Thoracic aorta (tissue), 2 donors: ENCODE measurements at places on chromosomes 4 and X. TPM values are rescaled to one million over a fixed set of nuclear protein-coding genes. Genes with fewer than 3 reads are reported as not detected.

VCX3A gene
- not detected for total RNA-seq

DNA sequence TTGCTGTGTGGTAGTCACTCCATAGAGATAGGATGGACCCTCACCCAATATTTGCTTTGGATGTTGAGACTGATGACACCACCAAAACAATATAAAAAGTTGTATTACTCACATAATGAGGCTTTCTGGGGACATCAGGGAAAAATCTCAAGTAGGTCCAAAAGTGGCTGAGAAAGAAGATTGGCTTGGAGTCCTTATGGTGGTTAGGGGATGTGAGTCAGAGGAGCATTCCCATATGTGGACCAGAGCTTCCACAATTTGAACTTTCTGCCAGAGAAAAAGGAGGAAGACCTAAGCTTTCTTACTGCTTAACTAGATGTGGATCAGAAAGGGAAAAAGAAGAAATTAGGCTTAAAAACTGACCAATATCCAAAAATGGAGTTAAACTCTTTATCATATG is 460.5 kb downstream of the SH3BGRL start:
- no peak overlapping the region for H3K27ac ChIP-seq
- no peaks in the 10 kb centered on the region for H3K4me1 ChIP-seq
- DNase-seq, result no peak
- H3K36me3 ChIP-seq, result no peaks in the 10 kb centered on the region

- H3K36me3 ChIP-seq, result no peaks in the 10 kb centered on the region
- DNase-seq, result no peak
- no peaks in the 10 kb centered on the region for H3K27me3 ChIP-seq
- no peak overlapping the region for H3K27ac ChIP-seq
These were observed 142.9 kb downstream of the SHOX start for GRCh38 chrX:773292-774025.

DNA sequence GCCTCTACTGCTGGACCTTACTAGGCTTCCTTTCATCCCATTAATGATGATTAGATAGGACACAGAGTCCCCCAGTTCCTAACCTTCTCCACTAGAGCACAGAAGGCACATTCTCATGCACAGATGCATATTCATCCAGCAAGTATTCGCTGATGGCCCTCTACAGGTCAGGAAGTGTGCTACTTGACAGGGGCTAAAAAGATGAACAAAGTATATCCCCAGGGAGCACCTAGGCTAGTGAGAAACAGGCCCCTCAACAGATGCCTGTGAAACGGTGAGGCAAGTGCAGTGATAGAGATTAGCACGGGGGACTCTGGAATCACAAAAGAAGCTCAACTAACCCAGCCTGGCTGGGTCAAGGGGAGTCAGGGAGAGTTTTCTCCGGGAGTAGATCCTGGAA is 95.8 kb downstream of the MGST2 start:
- H3K4me3 ChIP-seq, result no peak overlapping the region
- H3K27ac ChIP-seq, result no peak overlapping the region
- no peaks in the 10 kb centered on the region for H3K36me3 ChIP-seq
- no peaks in the 10 kb centered on the region for H3K27me3 ChIP-seq
- H3K4me1 ChIP-seq, result peaks cover 17% of the 10 kb centered on the region
- DNase-seq, result no peak

SNCA gene
- 1.5 TPM for total RNA-seq

WAS gene
- 9.1 TPM for total RNA-seq

GRCh38 chr4:108813261-108813660 is 50.4 kb upstream of the ETNPPL start:
- H3K4me3 ChIP-seq, result no peak overlapping the region
- DNase-seq, result no peak
- H3K36me3 ChIP-seq, result no peaks in the 10 kb centered on the region
- no peak overlapping the region for H3K27ac ChIP-seq
- H3K4me1 ChIP-seq, result no peaks in the 10 kb centered on the region

GRCh38 chrX:149312988-149313387 is 192.1 kb downstream of the IDS start:
- H3K4me3 ChIP-seq, result no peak overlapping the region
- no peaks in the 10 kb centered on the region for H3K27me3 ChIP-seq
- H3K4me1 ChIP-seq, result no peaks in the 10 kb centered on the region

RBM10 gene
- total RNA-seq, result 24.1 TPM

DNA sequence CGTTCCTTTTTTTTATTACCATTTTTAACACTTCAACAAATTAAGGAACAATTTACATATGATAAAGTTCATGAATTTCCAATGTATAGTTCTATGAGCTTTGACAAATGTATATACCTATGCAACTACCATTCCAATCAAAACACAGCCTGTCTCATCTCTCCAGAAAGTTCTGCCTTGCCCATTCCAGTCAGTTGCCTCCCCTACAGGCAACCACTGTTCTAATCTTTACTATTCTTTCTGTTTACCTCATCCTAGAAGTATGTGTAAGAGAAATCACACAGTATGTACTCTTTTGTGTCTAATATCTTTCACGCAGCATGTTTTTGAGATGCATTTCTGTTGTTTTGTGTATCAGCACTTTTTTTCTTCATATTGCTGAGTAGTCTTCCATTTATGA is 224.9 kb downstream of the KIT start:
- H3K4me3 ChIP-seq, result no peak overlapping the region
- no peaks in the 10 kb centered on the region for H3K4me1 ChIP-seq
- H3K27me3 ChIP-seq, result no peaks in the 10 kb centered on the region

MAGEA1 gene
- total RNA-seq, result not detected

- H3K4me3 ChIP-seq, result no peak overlapping the region
- no peak overlapping the region for H3K27ac ChIP-seq
- peaks cover 3% of the 10 kb centered on the region for H3K4me1 ChIP-seq
These were observed 10.7 kb upstream of the FBXL5 start for GRCh38 chr4:15665753-15666365.

PPBP gene
- not detected for total RNA-seq

- peaks cover 48% of the 10 kb centered on the region for H3K4me1 ChIP-seq
- no peak overlapping the region for H3K4me3 ChIP-seq
- H3K36me3 ChIP-seq, result no peaks in the 10 kb centered on the region
- peak overlapping the region; percentile 72 for H3K27ac ChIP-seq
These were observed 14.8 kb upstream of the SPARCL1 start for GRCh38 chr4:87543835-87544461.

P2RY4 gene
- 3.9 TPM for total RNA-seq

DNA sequence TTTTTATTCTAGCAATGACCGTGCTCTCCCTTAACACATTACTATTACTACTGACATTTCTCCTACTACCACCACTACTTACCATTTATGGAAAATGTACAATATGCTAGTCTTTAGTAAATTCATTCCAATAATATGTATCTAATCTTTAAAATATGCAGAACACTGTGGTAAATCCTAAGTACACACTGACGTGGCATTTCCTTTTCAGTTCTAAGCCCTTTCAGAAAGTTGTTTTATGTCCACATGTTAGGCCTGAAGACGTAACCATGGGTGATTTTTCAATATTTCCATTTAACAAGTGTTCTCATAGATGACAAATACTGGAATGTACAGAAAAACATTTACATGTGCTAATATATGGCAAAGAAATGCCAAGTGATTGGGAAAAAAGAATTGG is 268.6 kb upstream of the SLIT2 start:
- no peaks in the 10 kb centered on the region for H3K4me1 ChIP-seq
- no peaks in the 10 kb centered on the region for H3K36me3 ChIP-seq
- H3K27ac ChIP-seq, result no peak overlapping the region

PDK3 gene
- 116 TPM for total RNA-seq

GRCh38 chr4:16240300-16240699 is 14.0 kb upstream of the TAPT1 start:
- no peaks in the 10 kb centered on the region for H3K36me3 ChIP-seq
- H3K27me3 ChIP-seq, result no peaks in the 10 kb centered on the region
- no peak overlapping the region for H3K27ac ChIP-seq
- H3K4me3 ChIP-seq, result no peak overlapping the region
- DNase-seq, result no peak

GRCh38 chrX:2373615-2374014 is 127.2 kb downstream of the DHRSX start:
- DNase-seq, result no peak
- no peak overlapping the region for H3K27ac ChIP-seq
- no peaks in the 10 kb centered on the region for H3K27me3 ChIP-seq
- no peak overlapping the region for H3K4me3 ChIP-seq

ZIC3 gene
- total RNA-seq, result not detected

RTL5 gene
- total RNA-seq, result 7.6 TPM

DNA sequence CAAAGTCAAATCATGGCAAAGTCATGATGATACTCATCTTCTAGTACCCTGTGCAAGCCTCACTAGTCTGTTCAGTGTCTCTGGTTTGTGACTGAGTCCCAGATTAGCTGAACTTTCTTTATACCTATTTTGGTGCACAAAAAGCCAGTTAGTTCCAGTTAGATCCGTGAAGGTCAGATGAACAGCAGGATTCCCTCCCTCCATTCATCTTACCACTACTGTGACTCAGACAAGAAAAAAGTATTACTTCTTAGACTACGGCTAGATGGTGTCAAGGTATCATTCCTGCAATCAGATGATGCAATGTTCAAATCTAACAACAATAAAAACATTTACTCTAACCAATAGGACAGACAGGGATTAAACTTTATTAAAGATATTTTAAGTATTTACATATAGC is 30.4 kb downstream of the ARHGEF6 start:
- no peak overlapping the region for H3K4me3 ChIP-seq
- no peak overlapping the region for H3K27ac ChIP-seq
- no peaks in the 10 kb centered on the region for H3K27me3 ChIP-seq

RPS6KA6 gene
- 9.6 TPM for total RNA-seq

CHRDL1 gene
- 16.8 TPM for total RNA-seq

- H3K36me3 ChIP-seq, result no peaks in the 10 kb centered on the region
- H3K27ac ChIP-seq, result no peak overlapping the region
- H3K27me3 ChIP-seq, result no peaks in the 10 kb centered on the region
- no peak for DNase-seq
- H3K4me1 ChIP-seq, result no peaks in the 10 kb centered on the region
- H3K4me3 ChIP-seq, result no peak overlapping the region
These were observed 1009.8 kb downstream of the ADGRL3 start for GRCh38 chr4:62209757-62210485.

ATP8A1 gene
- 24.7 TPM for total RNA-seq

- no peak for DNase-seq
- H3K36me3 ChIP-seq, result no peaks in the 10 kb centered on the region
- H3K4me3 ChIP-seq, result peak overlapping the region; percentile 95
- H3K27me3 ChIP-seq, result no peaks in the 10 kb centered on the region
- H3K4me1 ChIP-seq, result peaks cover 20% of the 10 kb centered on the region
These were observed 1.6 kb downstream of the APBB2 start for GRCh38 chr4:41212616-41213203.

GRCh38 chr4:81505004-81505598 is 33.4 kb upstream of the RASGEF1B start:
- H3K4me3 ChIP-seq, result no peak overlapping the region
- no peaks in the 10 kb centered on the region for H3K36me3 ChIP-seq
- no peak overlapping the region for H3K27ac ChIP-seq
- H3K4me1 ChIP-seq, result no peaks in the 10 kb centered on the region
- no peaks in the 10 kb centered on the region for H3K27me3 ChIP-seq
- DNase-seq, result no peak

- DNase-seq, result no peak
- no peak overlapping the region for H3K27ac ChIP-seq
- no peaks in the 10 kb centered on the region for H3K27me3 ChIP-seq
- no peak overlapping the region for H3K4me3 ChIP-seq
These were observed 124.2 kb upstream of the RBPJ start for GRCh38 chr4:26196567-26196966.

HS3ST1 gene
- total RNA-seq, result 0.14 TPM

DNA sequence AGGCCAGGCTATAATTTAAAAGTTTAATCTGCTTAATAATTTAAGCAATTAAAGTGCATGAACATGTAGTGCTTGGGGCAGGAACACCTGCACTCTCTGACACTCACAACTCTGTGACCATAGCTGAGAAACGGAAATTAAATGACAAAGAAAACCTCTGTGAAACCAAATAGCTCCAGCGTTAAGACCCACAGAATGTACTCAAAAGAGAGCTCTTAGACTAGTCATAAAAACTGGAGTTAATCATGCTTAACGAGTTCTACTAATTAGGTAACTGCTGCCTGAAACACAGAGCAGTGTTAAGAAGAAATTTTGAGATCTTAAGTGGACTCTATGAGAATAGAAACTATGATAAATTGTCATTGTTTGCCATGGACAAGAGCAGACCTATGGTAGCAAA is 174.4 kb upstream of the SPIN4 start:
- no peaks in the 10 kb centered on the region for H3K4me1 ChIP-seq
- DNase-seq, result no peak
- no peak overlapping the region for H3K4me3 ChIP-seq
- no peaks in the 10 kb centered on the region for H3K36me3 ChIP-seq
- H3K27me3 ChIP-seq, result no peaks in the 10 kb centered on the region

- peak overlapping the region; percentile 86 for H3K4me3 ChIP-seq
- H3K36me3 ChIP-seq, result no peaks in the 10 kb centered on the region
- DNase-seq, result no peak
- no peaks in the 10 kb centered on the region for H3K27me3 ChIP-seq
- H3K4me1 ChIP-seq, result peaks cover 28% of the 10 kb centered on the region
These were observed 959 bp upstream of the REST start for GRCh38 chr4:56906489-56907393.

XAGE1A gene
- not detected for total RNA-seq

DNA sequence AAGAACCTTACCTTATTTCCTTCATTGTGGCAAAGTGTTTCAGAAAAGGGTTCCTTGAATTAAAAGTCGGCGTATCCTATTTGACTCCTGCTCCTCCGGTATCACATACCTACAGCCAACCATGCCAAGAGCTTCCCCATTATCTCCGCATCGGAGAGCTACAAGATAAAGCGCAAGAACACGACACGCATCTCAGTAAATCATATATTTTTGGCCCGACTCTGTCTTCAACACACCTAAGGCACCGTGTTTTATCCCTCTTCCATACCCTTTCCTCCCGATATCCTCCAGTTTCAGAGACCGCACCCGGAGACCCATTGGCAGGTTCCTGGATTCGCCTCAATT is 497 bp upstream of the THAP9 start:
- DNase-seq, result no peak
- no peaks in the 10 kb centered on the region for H3K27me3 ChIP-seq
- peak overlapping the region; percentile 99 for H3K27ac ChIP-seq
- no peaks in the 10 kb centered on the region for H3K36me3 ChIP-seq
- peaks cover 19% of the 10 kb centered on the region for H3K4me1 ChIP-seq

DNA sequence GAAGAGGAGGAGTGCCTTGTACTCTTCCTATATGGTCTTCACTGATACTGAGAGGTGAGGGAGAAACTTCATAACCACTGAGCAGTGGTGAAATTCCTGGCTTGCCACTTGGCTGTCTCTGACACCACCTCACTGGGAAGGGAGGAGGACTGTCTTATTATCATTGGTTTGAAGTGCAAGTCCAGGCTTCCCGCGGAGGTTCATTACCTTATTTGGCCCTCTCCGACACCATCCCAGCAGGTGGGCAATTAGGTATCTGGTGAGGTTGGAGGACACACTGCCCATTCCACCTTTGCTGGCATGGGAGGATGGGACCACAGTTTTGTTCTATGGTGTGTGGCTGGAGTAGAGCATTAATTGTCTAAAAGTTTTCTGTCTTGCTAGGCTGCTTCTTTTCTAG is 206.1 kb downstream of the LHFPL1 start:
- no peak overlapping the region for H3K4me3 ChIP-seq
- H3K4me1 ChIP-seq, result no peaks in the 10 kb centered on the region
- no peak for DNase-seq
- H3K27ac ChIP-seq, result no peak overlapping the region
- no peaks in the 10 kb centered on the region for H3K36me3 ChIP-seq
- H3K27me3 ChIP-seq, result no peaks in the 10 kb centered on the region

GLOD5 gene
- total RNA-seq, result not detected

EPGN gene
- total RNA-seq, result 1.6 TPM

GRCh38 chr4:2365913-2366210 is 52.6 kb downstream of the ZFYVE28 start:
- H3K4me1 ChIP-seq, result peaks cover 10% of the 10 kb centered on the region
- no peak overlapping the region for H3K27ac ChIP-seq
- H3K4me3 ChIP-seq, result no peak overlapping the region
- H3K36me3 ChIP-seq, result no peaks in the 10 kb centered on the region

GRCh38 chr4:90715242-90715641 is 588.0 kb downstream of the CCSER1 start:
- H3K4me1 ChIP-seq, result no peaks in the 10 kb centered on the region
- no peaks in the 10 kb centered on the region for H3K27me3 ChIP-seq
- H3K27ac ChIP-seq, result no peak overlapping the region
- DNase-seq, result no peak

EDNRA gene
- 22.2 TPM for total RNA-seq
